ENCODE measurements at places on chromosomes 6 and 20. TPM values are rescaled to one million over a fixed set of nuclear protein-coding genes. Genes with fewer than 3 reads are reported as not detected.
A peak's percentile ranks its signal among the peaks of the same experiment; 100 is the strongest.

The FAM184A gene
- 3.7 TPM for total RNA-seq

DNA sequence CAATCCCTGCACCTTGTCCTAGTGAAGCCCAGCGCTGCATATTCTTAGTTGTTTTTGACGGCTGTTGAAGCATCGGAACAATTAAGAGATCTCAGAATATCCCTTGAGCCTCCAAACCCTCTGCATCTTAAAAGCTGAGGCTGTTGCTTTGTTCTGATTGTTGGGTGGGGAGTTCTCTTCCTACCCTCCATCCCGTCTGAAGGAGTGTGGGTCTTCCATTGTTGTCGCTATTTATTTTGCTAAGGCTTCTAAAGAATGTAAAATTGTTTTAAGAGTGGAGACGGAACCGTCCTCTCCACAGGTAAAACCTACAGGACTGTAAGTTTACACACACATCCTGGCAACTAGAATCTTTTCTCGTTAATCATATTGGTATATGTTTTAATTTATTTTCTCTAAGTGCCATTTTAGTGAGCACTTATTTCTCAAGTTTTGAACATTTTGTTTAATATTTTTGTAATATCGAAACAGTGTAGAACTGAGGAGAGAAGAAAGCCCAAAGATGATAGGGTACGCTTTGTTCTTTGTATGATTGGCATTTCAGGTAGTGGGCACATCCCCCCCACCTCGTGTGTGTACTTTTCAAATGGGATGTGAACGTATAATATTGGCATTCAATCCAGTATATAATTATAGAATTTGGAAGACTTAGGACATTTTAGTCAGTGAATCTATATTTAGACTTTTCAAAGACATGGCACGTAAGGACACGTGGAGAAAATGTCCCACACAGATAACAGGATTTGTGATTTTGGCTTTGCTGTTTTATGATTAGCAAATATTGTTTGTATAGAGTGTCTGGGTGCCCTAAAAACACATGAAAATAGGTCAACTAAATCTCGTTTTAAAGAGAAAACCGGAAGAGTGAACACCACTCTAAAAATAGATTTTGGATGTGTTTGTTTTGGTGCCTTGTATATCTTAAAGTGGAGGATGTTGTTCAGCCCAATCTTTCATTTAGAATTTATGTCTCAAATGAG, 1.3 kb downstream of the RNF146 start:
- no peak for DNase-seq

DNA sequence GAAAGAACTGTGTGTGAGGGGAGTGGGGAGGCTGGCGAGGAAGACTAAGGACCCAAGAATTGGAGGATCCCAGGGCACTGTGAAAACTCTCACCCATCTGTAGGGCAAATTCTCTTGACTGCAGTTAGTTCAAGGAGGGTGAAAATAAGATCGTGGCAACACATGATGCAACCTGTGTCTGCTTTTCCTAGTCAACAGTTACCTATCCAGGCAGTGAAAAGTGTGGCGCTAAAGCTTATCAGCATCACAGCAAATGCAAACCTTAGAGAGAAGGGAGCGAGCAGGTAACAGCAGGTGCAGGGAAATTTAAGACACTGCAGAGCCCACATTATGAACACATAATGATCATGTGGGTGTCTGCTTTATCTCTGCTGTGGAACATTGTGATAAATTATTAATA, 97.7 kb upstream of the SGK1 start:
- DNase-seq = no peak

The OOEP gene
- 0.40 TPM for total RNA-seq

The PPP1R3G gene
- not detected for total RNA-seq

- DNase-seq = peak; percentile 71
These were observed 954 bp downstream of the HSD17B8 start for GRCh38 chr6:33205191-33206026.

The MATN4 gene
- 2.2 TPM for total RNA-seq

GRCh38 chr6:157092736-157093135, 230.6 kb downstream of the TMEM242 start:
- no peak for DNase-seq

DNA sequence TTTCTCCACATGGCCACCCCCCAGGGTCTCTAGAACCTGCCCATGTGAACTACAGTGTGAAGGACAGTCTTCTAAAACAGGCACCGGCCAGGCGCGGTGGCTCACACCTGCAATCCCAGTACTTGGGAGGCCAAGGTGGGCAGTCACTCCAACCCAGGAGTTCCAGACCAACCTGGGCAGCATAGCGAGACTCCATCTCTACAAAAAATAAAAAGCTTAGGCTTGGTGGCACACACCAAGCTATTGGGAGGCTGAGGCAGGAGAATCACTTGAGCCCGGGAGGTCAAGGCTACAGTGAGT, 13.7 kb downstream of the ACSS1 start:
- DNase-seq = no peak

GRCh38 chr6:35014786-35015185, 125.7 kb downstream of the ANKS1A start:
- DNase-seq = no peak

The PLA2G7 gene
- total RNA-seq = not detected

Measured in activated CD8-positive, alpha-beta memory T cell treated with anti-CD3 and anti-CD28 coated beads, Interleukin-2, amount 10 ng/mL, durations not matched to agents 7 days and 5 days (primary cell).